ENCODE measurements at places on chromosomes 1 and 21.

GRCh38 chr1:15946571-15947381, 29.1 kb downstream of the ZBTB17 start:
- DNase-seq, result no peak

GRCh38 chr1:84344286-84344685, 42.8 kb downstream of the SAMD13 start:
- DNase-seq, result no peak

DNA sequence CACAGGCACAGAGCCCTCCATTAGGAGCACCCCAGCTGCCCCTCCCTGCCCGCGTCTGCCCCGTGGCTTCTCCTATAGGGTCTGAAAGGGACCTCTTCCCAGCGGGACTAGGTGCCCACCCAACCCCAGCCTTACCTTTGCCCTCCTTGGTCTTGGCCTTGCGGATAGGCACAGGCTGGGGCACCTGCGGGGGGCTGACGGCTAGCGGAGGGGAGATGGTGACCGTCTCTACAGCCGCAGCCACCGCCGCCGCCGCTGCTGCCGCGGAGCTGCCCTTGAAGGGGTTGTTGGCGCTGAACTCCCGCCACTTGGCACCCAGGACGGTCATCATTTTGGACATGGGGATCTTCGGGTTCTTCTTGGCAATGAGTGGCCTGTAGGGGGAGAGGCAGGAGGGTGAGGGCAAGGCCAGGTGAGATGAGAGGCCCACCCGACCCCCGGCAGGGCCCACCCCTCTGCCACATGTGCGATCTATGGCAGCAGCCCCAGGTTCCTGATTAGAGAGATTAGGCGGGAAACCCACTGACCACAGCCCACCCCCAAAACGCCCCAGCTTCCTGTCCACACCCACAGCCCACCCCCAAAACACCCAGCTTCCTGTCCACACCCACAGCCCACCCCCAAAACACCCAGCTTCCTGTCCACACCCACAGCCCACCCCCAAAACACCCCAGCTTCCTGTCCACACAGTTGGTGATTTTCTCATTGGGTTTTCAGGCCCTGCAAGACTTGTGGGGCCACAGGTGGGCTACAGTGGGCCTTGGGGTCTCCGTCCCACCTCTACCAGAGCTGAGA, 25.4 kb downstream of the CHD5 start:
- DNase-seq, result no peak

DNA sequence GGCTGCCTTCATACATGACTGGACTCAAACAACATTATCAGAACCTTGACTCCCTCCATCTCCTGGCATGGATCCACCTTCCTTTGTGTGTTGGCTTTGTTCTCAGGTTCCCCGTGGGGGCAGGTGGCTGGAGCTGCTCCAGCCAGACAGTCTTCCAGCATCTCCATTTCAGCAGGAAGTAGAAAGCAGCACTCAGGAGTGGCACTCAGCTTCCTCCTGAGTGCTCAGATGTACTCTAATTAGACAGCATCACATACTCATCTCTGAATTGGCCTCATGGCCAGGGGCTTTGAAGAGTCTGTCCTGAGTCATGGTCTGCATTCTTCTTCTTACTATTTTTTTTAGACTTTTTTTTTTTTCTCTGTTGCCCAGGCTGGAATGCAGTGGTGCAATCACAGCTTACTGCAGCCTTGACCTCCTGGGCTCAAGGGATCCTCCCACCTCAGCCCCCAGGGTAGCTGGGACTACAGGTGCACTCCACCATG, 27.9 kb downstream of the OVAAL start:
- DNase-seq, result no peak

DNA sequence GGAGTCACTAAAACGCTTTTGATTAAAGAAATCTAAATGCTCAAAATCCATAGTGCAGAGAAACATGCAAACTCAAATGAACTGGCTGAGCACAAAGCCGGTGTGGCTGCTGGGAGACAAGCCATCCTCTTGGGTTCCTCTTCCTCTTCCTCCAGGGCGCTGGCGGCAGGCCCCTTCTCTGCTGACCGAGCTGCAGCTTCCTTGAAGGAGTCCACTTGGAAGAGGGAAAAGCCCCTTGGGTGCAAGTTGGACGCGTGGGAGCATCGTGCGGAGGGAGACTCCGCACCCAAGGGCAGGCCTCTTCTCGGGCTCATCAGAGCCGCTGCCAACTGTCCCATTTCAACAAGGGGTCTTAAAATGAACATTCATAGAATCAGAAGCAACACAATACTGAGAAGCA, 7.9 kb downstream of the CCNL2 start:
- no peak for DNase-seq

DNA sequence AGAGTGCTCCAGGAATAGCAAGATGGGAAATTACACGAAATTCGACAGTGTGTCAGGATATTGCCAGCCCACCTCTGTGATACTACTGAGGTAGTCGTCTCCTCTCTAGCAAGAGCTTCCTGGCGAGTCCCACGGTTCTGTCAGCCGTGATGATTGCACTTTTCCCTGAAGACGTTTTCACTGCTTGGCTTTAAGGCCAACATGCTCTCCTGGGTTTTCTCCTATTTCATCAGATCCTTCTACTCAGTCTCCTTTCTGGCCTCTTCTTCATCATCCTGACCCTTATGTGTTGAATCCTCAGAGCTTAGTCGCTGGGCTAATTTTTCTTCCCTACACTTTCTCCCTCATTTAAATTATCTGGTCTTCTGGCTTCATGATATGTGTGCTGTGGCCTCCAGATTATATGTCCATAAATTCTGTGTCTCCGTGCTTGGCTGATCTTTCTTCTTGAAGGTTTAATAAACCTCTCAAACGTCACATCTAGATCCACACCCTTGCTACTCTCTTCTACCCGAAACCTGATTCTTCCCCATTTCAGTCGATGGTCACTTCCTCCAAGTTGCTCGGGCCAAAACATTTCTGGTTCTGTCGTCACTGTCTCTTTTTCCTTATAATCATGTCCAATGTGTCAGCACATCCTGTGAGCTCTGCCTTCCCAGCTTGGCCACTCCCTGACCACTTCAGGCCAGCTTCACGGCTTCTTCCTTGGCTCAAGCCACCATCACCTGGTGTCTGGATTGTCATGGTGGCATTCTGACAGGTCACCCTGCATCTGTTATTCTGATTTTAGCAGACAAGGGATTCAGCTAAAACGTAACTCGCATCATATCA, 12.2 kb downstream of the OR2B11 start:
- no peak for DNase-seq
